ENCODE measurements at places on chromosomes 2 and 18. TPM values are rescaled to one million over a fixed set of nuclear protein-coding genes. Genes with fewer than 3 reads are reported as not detected.

UGT1A5 gene
- not detected for total RNA-seq

LAMA3 gene
- total RNA-seq, result 14.2 TPM

SRD5A2 gene
- not detected for total RNA-seq

C1QL2 gene
- total RNA-seq, result not detected

SLC40A1 gene
- 95.6 TPM for total RNA-seq

RNF152 gene
- total RNA-seq, result 25.5 TPM

MOCOS gene
- 4.4 TPM for total RNA-seq

TUBA3D gene
- total RNA-seq, result not detected

NUP35 gene
- total RNA-seq, result 14.1 TPM

UGT1A6 gene
- total RNA-seq, result not detected

DOCK10 gene
- total RNA-seq, result 53.2 TPM

- no peak for DNase-seq
Observed at GRCh38 chr2:215697003-215697402, 261.1 kb upstream of the FN1 start.

DNA sequence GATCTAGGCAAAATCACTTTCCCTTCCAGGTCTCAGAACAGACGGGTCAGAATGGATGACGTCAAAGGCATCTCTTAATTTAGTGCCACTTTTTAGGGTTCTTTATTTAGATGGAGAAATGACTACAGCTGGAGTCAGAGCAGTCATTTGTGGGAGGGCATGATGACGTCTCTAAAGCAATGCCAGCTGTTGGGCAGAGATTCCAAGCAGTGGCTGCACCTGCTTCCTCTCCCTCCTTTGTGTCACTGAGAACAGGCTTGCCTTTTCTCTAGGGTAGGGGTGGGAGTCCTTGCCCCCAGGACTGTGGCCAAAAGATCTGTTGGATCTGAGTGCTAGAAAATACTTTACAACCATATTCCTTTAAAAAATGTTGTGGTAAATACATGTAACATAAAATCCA is 28.7 kb upstream of the SKOR2 start:
- no peak for DNase-seq

DNA sequence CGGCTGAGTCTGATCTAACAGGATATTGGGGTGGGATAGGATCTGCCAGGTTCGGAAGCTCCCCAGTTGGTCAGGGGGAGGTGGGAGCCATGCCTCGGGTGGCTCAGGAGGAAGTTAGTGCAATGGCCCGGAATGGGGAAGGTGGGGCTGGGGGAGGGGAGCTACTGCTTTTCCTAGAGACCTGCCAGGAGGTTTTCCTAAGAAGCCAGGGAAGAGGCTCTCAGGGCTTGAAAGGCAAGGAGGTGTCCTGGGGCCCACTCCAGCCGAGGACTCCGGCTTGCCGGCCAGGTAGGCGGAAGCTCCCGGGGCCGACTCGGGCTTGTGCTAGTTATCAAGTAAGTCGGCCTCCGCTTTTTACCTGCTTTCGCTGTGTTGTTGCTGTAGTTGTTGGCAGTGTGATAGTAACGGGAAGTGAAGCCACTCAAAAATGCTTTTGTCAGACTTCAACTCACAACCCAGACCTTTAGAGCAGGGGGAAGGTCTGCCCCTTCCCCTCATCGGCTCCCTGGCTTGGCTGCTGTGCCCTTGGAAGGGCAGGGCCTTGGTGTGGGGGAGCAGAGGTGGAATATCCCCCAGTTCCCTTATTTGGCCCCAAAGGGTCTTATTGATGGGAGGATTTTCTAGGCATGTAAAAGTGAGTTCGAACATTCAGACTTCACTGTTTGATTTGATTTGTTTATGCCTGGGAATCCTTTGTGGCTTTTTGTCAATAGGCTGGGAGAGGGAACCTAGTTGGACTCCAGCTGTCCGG is 5.4 kb downstream of the GDF7 start:
- peak; percentile 47 for DNase-seq

- peak; percentile 52 for DNase-seq
Observed at GRCh38 chr2:115678129-115678528, 1235.7 kb downstream of the DPP10 start.

DNA sequence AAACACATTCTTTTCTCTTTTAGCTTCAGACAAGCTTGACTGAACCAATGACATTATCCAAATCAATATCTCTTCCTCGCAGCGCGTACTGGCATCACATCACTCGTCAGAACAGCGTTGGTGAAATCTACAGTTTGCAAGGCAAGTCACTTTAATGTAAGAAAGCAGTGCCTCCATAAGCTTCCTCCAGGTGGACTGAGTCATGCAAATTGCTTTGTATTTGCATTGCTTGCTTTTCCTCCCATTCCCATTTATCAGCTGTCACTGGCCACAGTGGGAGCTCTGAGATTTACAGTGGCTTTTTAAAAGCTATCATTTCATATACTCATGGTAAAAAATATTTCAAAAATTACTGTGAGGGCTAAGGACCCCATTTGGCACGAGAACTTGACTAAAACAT is 189.9 kb downstream of the CD226 start:
- no peak for DNase-seq

DNA sequence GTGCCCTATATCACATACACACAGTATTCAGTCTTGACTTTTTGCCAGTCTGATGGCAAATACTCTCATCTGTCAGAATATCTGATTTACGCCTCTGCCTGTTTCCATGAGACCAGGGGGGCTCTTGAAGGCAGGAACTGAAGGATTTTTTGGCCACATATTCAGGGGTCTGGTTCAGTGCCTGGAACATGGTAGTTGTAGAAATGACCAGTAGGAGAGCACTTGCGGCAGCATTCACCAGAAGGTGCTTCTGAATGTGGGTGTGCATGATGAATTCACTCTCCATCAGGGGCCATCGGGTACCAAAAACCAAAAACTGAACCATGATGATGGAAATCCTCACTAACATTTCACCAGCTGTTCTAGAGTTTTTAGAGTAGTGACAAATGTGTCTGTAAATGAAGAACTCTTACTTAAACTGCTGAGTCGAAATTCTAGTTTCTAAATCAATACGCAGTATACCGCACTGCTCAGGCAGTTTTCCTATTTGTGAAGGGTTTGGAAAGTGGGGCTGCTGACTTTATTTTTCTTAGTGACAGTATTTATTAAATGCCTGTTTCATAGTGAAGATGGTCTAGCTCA is 54.6 kb downstream of the MERTK start:
- no peak for DNase-seq

GRCh38 chr18:55387139-55387984 is 200.6 kb downstream of the TCF4 start:
- no peak for DNase-seq

DNA sequence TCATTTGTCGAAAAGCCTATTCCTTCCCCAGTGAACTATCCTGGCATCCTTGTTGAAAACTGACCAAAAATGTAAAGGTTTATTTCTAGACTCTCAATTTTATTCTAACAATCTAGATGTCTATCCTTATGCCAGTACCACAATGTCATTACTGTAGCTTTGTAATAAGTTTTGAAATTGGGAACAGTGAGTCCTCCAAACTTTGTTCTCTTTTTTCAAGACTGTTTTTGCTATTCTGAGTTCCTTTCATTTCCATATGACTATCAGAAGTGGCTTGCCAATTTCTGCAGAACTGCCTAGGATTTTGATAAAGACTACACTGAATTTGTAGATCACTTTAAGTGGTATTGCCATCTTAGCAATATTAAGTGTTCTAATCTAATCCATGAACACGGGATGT is 9.7 kb downstream of the STARD7 start:
- no peak for DNase-seq

- DNase-seq, result no peak
Observed at GRCh38 chr2:26687801-26688200, 4.7 kb upstream of the KCNK3 start.

GRCh38 chr18:75248426-75249174 is 38.0 kb downstream of the TSHZ1 start:
- no peak for DNase-seq

- no peak for DNase-seq
Observed at GRCh38 chr18:12554796-12555388, 103.0 kb downstream of the SPIRE1 start.

GRCh38 chr2:96568094-96568493 is 31.5 kb downstream of the ARID5A start:
- no peak for DNase-seq

DNA sequence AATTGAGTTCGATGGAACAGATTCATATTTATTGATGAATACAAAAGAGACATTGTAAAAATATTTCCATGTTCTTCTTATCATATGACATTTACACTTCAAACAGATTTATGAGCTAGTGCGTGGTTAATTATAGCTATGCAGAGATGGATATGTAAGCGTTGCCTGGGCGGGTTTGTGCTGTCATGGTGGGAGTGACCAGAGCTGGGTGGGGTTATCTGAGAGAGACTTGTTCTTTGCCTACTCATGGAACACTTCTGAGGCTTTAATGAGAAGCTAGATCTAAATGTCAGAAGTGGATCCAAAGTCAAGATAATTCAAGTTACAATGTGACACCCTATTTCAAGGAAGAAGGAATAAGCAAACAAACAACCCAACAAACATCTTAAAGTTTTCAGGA is 162.3 kb upstream of the ZEB2 start:
- DNase-seq, result no peak

- DNase-seq, result no peak
Observed at GRCh38 chr2:31166925-31167324, 28.7 kb upstream of the GALNT14 start.

GRCh38 chr2:237122214-237122666 is 36.6 kb downstream of the COPS8 start:
- peak; percentile 90 for DNase-seq

DNA sequence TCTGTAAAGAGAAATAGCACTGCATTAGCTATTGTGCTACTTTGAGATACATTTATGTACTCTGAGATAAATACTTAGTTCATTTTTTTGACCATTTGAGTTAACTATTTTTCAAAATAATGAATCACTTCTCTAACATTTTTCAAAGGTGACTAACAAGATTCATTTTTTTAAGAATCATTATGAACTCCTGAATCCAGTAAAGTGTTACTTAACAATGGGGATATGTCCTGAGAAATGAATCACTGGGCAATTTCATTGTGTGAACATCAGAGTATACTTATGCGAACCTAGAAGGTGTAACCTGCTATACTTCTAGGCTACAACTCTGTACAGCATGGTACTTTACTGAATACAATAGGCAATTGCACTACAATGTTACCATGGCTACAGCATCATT is 355.8 kb downstream of the ARL6IP6 start:
- no peak for DNase-seq

GRCh38 chr18:77100751-77101355 is 31.7 kb downstream of the MBP start:
- no peak for DNase-seq

DNA sequence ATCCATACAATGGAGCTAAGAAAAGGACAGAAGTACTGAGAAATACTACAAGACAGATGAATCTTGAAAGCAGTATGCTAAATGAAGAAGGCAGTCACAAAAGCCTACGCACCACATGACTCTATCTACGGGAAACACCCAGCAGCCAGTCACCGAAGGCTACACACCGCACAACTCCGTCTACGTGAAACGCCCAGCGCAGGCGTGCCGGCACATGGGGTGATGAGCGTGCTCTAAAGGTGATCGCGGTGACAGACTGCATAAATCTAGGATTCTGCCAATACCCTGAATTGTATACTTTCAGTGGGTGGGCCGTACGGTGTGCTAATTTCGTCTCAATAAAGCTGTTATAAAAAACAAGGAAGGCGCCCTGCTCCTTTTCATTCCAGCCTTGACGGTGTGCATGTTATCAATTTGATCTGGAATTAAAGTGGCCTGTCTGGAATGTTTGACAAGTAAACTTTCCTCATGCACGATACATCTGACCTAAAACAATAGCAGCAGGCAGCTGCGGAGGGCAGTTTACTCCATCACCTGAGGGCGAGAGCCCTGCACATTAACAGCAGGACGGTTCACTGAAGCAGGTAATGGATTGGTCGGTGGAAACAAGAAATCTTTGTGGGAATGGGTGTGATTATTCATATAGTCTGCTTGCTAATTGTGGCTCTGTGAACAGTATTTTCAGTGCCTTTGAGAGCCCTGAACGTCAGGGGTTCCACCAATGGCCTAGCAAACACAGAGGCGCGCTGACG is 86.2 kb upstream of the SALL3 start:
- DNase-seq, result no peak

- DNase-seq, result peak; percentile 85
Observed at GRCh38 chr2:120818441-120818920, 82.8 kb downstream of the GLI2 start.

GRCh38 chr2:105773568-105773967 is 28.9 kb downstream of the NCK2 start:
- DNase-seq, result no peak

GRCh38 chr2:166314022-166314759 is 61.6 kb downstream of the SCN9A start:
- DNase-seq, result no peak

GRCh38 chr2:40034801-40035200 is 255.7 kb upstream of the THUMPD2 start:
- no peak for DNase-seq

DNA sequence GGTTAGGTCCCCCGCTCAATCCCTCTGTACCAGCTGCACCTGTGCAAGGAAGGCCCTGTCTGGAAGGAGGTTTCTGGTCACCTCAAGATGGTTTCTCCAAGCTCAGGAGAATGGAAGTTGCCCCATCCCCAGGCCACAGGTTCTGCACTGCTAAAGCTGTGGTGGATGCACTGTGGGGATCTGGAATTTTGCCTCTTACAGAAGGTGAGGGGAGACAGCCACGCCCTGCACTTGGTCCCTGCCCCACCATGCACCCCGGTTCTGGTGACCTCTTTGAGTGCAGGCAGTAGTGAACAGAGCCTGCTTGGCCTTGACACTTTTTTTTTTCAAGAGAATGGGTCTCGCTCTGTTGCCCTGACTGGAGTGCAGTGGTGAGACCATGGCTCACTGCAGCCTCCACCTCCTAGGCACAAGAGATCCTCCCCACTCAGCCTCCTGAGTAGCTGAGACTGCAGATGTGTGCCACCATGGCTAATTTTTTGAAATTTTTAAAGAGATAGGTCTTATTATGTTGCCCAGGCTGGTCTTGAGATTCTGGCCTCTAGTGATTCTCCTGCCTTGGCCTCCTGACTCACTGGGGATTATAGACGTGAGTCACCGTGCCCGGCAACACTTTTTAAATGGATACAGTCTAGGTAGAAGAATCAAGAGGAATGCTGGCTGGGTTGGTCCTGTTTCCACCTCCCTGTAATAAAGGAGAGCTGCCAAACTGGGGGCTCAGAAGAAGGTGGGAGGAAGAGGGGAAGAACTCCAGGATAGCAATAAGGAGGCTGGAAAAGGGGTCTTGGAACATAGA is 5.8 kb upstream of the NT5DC4 start:
- DNase-seq, result no peak

DNA sequence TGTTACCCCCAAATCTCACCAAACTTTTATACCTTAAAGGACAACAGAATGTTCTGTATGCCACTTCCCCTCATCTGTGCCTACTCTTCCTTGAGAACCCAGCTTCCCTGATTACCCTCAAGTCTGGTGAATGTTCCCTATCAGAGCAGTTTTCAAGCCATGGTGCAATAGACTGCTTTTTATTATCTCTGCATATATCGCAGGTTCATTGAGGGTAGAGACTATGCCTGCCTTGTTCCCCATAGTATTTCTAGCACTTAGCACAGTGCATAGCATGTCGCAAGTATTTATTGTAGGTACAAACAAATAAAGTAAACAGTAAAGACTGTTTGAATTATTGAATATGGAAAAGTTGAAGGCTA is 146.6 kb downstream of the HAUS1 start:
- DNase-seq, result no peak
